ENCODE measurements at places on chromosomes 2 and 18.

GRCh38 chr2:145897151-145897550, 1377.2 kb upstream of the ZEB2 start:
- no peak for DNase-seq

DNA sequence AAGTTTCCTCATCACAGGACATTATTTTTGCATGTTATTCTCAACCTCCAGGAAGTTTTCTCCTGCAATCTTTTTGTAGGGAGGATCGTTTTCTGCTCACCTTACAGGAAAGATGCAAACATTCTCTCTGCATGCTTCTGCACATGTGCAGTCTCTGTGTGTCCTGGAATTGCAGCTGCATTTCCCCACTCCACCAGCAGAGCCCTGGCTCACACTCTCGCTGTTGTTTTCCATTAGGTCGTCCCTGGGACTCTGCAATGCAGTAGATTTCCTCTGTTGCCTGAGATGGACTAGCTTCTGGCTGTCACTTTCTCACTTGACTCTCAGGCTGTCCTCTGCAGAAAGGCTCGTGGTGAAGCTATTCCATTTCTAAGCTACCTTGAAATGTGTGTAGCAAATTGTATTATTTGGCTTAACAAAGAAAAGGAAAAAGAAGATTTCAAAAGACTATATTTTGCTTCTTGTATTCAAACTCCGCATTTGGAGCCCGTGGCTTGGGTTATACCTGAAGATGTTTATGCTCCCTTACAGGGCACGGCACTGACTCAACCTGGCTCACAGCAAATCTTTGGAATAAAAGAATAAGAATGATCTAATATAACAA, 346.7 kb downstream of the RAD51AP2 start:
- DNase-seq = no peak

DNA sequence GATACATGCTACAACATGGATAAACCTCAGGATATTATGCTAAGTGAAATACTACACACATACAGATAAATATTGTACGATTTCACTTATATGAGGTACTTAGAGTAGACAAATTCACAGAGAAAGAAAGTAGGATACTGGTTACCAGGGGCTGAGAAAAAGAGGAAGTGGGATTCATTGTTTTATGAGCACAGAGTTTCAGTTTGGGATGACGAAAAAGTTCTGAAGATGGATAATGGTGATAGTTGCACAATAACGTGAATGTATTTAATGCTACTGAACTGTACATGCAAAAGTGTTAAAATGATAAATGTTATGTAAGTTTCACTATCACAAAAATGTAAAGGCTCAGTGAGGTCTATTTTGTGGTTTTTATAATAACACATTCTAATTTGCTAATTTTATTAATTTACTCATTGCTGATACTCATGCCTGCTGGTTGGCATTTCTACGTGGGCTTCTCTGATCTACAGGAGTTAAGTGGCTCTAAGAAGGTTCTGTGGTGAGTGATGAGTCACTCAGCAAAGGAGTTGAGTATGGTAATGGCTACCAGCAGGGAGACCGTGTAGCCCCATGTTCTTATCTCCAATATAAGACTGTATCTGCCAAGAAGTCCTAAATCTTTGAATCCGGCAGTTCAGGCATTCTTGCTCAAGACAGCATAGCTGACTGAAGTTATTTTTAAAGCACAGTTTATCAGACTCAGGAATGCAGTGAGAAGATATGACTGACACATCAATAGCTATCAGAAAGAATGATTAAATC, 41.1 kb downstream of the UPP2 start:
- DNase-seq = no peak

DNA sequence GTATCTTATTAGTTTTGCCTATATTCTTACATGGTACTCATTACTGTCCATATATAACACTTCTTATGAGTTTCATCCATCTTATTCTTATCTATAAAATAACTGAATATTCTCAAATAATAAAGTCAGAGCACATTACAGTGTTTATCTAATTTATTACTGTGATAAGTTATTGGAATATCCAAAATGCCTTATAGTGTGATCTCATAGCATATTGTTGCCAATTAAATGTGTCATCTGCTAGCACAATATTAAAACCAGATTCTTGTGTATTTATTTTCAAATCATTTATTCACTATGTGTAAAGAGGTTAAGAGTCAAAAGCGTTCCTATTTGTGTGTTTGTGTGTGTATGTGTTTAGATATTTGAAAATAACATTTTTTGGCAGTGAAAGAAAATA, 151.9 kb downstream of the WDR7 start:
- no peak for DNase-seq

- no peak for DNase-seq
Observed at GRCh38 chr18:57727952-57728807, 74.9 kb downstream of the ATP8B1 start.

DNA sequence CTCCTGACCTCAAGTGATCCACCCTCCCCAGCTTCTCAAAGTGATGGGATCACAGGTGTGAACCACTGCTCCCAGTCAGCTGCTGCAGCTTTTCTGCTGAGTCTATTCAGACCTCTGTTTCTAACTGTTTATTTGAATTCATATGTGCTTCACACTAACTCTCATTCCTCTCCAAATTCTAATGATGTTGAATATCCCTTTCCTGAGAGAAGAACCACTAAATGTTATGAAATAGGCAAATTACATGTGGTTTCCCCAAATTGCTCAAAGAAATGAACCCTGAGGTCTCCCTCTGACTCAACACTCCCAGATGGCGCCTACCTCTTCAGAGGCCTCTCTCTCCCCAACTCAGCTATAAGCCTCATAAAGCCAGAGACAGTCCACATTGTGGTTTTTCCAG, 98.6 kb downstream of the IRS1 start:
- DNase-seq = no peak

- no peak for DNase-seq
Observed at GRCh38 chr2:191593622-191594385, 84.1 kb upstream of the NABP1 start.

GRCh38 chr2:54899576-54900200, 150.6 kb downstream of the RTN4 start:
- peak; percentile 20 for DNase-seq

DNA sequence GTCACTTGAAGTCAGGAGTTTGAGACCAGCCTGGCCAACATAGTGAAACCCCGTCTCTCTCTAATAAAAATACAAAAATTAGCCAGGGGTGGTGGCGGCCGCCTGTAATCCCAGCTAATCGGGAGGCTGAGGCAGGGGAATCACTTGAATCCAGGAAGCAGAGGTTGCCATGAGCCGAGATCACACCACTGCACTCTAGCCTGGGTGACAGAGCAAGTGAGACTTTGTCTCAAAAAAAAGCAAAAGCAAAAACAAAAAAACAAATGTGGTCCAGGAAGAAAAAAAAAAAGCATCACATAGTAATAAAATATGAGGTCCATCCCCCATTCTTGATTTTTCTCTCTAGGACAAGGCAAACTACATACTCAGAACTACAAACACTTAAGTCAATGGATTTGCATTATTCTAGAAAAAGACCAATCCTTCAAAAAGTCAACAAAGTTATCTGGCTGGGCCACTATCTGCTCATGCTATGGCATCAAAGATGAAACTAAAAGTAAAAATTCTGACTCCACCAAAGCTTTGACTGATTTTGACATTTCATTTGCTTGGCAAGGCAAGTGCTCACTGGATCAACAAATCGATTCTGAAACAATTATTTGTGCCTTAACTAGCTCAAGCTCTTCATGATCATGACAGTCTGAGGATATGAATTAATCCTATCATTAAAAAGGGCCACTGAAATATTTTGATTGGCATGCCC, 28.4 kb downstream of the MEX3C start:
- DNase-seq = peak; percentile 21

GRCh38 chr18:74230922-74231714, 60.6 kb downstream of the CYB5A start:
- DNase-seq = no peak

Data from CD4-positive, alpha-beta T cell treated with Interleukin-4 for 4 hours (primary cell).